ENCODE measurements at places on chromosomes 6 and 20.

DNA sequence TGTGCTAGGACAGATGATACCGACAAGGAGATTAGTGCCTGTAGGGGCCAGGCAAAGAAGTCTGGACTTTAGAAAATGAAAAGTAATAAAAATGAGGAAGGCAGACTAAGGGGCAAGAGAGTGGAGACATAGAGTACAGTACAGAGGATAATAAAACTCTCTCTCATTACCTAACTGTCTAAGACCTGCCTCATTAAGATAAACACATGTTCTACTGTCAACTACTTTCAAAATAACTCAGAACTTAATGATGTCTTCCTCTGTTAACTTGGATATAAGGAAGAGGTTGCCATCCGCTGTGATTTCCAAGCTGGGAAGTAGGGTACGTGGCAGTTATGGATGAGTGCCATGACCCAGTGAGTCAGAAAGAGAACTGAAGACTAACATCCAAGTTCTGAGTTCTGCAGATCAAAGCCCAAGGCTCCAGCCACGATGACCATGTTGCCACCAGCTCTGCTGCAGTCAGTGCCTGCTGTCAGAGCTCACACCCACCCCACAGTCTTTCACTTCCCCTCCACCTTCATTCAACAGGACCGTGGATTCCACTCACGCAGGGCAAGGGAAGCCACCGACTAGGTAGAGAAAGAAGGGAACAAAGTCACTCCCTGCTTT is 81.8 kb downstream of the KIF16B start:
- no peak for DNase-seq

GRCh38 chr6:53335224-53335994 is 13.3 kb downstream of the ELOVL5 start:
- DNase-seq = no peak

GRCh38 chr6:39084506-39084905 is 30.5 kb downstream of the SAYSD1 start:
- no peak for DNase-seq

GRCh38 chr6:144087789-144088426 is 7.5 kb downstream of the SF3B5 start:
- no peak for DNase-seq

DNA sequence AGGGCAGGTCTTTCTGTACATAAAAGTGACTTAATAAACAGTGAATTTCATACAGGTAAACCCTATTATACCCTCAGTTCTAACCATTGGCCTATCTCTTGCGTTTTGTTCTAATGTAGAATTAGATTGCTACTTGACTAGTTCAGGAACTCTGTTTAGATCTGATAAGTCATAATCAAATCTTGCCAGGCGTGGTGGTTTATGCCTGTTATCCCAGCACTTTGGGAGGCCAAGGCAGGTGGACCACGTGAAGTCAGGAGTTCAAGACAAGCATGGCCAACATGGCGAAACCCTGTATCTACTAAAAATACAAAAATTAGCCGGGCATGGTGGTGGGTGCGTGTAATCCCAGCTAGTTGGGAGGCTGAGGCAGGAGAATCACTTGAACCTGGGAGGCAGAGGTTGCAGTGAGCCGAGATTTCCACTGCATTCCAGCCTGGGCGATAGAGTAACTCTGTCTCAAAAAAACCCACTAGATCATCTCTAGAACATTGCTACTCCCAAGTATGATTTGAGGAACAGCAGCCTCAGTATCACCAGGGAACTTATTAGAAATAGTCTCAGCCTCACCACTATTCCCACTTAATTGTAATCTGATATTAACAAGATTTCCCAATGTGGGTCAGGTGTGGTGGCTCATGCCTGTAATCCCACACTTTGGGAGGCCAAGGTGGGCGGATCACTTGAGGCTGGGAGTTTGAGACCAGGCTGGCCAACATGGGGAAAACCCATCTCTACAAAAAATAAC is 12.2 kb downstream of the GTPBP2 start:
- peak; percentile 13 for DNase-seq

DNA sequence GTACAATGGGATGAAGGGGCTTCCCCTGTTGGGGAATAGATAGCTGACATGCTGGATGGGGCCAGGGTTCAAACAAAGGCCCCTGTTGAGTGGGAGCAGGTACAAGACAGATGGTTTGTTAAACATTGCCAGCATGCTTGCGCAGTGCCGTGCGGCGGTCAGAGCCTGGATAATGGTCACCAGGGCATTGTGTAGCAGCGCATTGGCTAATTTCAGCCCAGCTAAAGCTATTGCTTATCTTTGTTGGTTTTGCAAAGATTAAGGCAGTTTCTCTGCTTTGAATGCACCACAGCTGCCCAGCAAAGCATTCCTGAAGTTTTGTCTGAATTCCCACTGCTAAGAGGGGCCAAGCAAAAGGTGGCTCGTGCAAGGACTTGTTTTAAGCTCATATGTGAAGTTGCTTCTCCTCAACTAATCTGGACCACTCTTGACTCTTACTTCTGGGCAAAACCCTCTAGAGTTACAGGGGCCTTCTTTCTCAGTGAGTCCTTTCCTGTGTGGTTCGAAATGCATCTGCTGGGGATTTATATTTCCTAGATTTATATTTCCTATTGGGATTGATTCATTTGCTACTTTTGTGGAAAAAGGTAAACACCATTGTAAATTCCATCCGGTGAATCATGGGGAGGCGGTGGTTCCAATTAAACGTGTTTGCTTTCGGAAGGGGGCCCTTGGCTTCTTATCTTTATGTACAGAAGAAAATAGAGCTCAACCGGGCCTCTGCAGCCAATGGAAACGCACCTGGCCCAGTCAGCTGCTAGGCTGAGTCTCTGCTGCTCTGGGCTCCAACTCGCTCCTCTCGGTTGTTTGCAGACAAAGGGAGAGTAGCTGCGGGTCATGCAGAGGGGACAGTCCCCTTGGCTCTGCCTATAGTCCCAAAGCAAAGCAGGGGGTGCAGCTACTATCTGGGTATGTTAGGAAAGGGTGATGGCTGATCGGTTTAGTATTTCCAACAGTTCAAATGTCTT is 72.1 kb downstream of the FOXA2 start:
- DNase-seq = no peak

DNA sequence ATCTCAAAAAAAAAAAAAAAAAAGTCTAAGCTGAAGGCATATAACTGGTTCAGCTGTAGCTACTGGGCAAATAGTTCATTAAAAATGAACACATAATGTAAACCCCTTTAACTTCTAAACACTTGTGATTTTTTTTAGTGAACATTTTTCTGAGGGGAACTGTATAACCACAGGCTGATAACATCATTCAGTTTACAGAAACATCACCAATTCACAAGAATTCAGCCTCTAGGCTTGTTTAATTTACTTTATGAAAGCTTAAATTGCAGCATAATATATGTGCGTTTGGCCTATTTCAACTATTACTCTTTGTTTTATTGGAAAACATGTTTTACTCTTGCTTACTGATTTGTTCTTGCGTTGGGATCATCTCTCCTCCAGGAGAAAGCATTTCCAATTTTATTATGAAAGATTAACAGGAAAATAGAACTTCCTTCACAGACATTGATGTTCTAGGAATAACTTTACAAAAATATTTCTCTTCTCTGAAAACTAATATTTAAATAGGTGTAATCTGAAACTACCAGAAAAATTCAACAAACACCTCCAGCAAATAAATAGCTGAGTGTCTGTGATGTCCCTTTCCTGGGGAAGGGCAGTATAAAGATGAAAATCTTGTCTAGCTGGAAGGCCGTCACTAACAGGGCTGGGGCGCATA is 284.5 kb downstream of the UST start:
- no peak for DNase-seq

GRCh38 chr6:95803889-95804288 is 211.9 kb upstream of the FUT9 start:
- DNase-seq = no peak

DNA sequence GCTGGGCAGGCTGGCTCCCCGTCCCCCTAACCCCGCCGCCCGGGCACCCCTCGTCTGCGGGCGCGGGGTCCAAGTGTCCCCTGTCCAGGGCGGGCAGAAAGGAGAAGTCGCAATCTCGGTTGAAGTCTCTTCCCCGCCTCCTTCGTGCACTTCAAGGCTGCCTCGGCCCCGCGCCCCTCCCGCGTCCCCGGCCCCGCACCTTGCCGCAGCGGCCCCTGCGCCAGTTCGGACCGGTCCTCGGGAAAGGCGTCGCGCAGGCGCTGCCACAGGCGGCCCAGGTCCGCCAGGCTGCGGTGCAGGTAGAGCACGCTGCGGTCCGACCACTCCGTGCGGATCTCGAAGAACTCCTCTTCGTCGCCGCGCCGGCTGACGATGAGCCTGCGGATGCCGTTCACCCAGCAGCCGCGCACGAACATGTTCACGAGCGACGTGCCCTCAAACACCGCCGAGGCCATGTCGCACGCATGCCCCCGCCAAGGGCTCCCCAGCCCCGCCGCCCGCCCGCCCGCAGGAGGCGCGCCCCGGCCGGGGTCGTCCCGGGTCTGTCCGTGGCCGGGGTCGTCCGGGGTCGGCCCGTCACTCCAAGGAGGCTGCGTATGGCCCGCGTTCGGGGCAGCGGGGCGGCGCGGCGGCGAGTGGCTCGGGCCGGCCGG is at the start of gene PXDC1:
TSS of gene PXDC1 (minus strand) at position 637 of the 653 bp plus-strand sequence. CDS start at position 455, 182 bp downstream.
- no peak for DNase-seq

DNA sequence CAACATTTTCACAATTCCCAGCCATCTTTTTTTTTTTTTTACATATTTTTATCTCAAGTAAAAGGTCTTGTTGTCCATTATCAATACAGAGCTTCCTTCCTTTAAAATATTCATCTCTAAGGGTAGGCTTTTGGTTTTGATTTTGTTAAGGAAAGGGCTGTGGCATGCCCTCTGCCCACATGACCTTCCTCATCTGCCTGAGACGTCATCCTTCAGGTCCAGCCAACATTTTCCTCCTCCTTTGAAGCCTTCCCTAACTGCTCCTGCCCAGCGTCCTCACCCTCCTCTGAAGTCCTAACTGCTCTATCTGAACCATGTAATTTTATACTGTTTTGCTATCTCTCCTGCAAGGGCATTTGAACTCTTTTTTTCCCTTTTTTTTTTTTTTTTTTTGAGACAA is 73.9 kb upstream of the TGM3 start:
- DNase-seq = no peak

DNA sequence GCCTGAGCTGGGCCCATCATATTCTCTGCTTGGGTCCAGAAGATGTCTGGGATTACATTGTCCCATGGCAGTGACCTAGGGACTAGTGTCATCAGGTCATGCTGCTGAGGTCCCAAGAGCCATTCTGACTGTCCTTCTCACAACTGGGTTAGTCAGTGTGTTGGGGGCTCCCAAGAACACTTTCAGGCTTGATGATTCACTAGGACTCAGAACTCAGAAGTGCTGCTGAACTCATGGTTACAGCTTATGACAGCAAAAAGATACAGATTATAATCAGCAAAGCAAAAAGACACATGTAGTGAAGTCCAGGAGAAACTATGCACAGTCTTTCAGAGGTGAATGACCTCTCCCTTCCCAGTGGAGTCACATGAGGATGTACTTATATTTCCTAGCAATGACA is 107.8 kb downstream of the SYNE1 start:
- peak; percentile 6 for DNase-seq
